Hindlimb muscle (tissue), 1 donor: ENCODE measurements at places on chromosomes 5 and 9.

- DNase-seq = no peak
Observed at GRCh38 chr9:134456756-134457305, 130.6 kb downstream of the RXRA start.

GRCh38 chr5:57598756-57599155 lies 116.1 kb upstream of the ACTBL2 start:
- DNase-seq = no peak

DNA sequence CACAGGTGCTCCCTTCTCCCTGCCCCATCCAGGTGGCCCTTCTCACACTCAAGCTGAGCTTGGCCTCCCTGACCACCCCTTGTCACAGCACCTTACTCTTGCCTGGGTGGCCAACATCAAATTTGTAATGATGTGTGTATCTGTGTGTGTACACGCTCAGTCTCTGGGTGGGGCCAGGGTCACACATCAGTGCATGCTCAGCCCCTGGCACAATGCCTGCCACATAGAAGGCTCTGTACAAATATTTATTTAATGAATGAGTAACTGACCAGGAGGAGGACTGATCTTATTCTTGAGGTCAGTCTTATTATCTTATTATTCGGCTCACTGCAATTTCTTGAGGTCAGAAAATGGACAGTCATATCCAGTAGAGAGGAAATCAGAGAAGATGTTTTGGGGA lies 41.3 kb upstream of the HAND1 start:
- DNase-seq = no peak

- DNase-seq = peak; percentile 11
Observed at GRCh38 chr9:122991370-122991830, 42.1 kb upstream of the GPR21 start.

- DNase-seq = no peak
Observed at GRCh38 chr9:127786773-127787104, 905 bp downstream of the CDK9 start.
